ENCODE measurements at places on chromosomes 12 and 14. TPM values are rescaled to one million over a fixed set of nuclear protein-coding genes. Genes with fewer than 3 reads are reported as not detected.
A peak's percentile ranks its signal among the peaks of the same experiment; 100 is the strongest.

DNA sequence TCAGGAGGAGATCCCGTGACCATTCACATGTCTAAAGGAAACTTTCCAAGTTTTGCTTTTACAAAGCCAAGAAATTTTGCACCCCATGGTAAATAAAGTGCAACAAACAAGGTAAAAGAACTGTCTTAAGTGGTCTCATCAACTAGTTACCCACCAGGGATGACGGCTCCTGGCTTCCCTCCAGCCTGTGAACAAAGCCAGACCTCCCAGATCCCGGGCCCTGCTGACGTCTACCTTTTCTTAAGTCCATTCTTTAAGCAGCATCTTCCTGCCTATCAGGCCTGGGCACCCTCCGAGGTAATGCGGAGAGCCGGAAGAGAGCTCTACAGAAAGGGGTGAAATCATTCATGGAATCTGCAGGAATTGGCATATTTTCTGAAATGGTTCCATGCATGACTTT is 58.0 kb upstream of the DAAM1 start:
- no peak for DNase-seq
- H3K36me3 ChIP-seq = no peaks in the 10 kb centered on the region
- no peak overlapping the region for H3K27ac ChIP-seq
- H3K4me1 ChIP-seq = no peaks in the 10 kb centered on the region

GRCh38 chr12:120438495-120439198 is 734 bp downstream of the COX6A1 start:
- peaks cover 21% of the 10 kb centered on the region for H3K4me1 ChIP-seq
- peak overlapping the region; percentile 99 for H3K4me3 ChIP-seq
- no peaks in the 10 kb centered on the region for H3K27me3 ChIP-seq
- peaks cover 6% of the 10 kb centered on the region for H3K36me3 ChIP-seq
- H3K27ac ChIP-seq = peak overlapping the region; percentile 95
- no peak for DNase-seq

- peaks cover 2% of the 10 kb centered on the region for H3K36me3 ChIP-seq
- H3K27me3 ChIP-seq = no peaks in the 10 kb centered on the region
- DNase-seq = no peak
- H3K4me3 ChIP-seq = no peak overlapping the region
These were observed 17.5 kb downstream of the PNMA1 start for GRCh38 chr14:73696466-73697400.

DNA sequence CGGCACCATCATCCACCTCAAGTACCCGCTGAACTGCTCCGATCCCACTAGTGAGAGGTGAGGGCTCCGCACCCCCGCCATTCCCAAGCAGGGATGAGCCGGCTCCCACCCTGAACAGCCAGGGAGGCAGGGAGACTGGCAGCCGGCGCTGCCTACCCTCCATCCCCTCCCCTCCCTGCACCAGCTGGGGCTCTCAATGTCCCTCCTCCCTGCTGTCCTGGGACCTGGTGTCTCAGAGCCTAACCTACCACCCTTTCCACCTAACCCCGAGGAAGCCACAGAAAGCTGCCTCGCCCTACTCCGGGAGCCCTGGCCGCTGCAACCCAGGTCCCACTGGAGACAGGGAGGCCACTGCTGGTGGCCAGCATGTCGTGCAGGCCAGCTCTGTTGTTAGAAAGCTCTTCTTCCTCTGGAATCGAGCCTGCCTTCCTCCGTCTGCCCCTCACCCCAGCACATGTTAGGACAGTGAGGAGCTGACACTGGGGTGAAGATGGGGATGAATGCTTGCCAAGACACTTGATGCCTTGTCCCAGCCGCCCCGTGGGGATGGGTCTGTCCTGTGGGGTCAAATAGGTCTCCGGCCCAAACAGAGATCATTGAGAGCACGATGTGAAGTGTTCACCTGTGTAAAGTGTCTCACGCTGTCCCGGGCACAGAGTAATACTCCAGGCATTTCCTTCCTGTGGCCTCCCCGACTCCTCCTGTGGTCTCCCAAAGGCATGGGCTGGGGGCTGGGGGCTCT is 1.1 kb downstream of the PTPN6 start:
- peaks cover 40% of the 10 kb centered on the region for H3K36me3 ChIP-seq
- peak; percentile 60 for DNase-seq
- no peaks in the 10 kb centered on the region for H3K27me3 ChIP-seq
- H3K4me3 ChIP-seq = peak overlapping the region; percentile 100
- H3K4me1 ChIP-seq = peaks cover 71% of the 10 kb centered on the region

DNA sequence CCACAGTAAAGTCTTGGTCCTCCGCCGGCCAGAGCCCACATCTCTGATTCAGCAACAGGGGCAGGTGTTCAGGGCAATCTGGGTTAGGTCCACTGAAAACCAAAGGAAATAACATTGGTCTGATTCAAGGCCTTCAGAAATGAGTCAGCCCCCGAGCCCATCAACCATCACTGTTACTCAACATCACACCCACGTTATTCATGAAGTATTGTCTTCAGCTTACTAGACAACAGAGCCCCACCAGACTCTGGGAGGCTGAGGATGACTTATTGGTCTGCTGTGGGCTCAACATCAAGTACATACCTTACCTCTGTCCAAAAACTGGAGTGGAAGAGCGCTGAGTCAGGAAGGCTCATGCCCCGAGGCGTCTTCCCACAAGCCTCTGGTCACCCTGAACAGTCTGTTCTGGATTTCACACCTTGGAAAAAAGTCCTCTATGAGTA is 97.5 kb downstream of the ZFP36L1 start:
- peak overlapping the region; percentile 28 for H3K27ac ChIP-seq
- H3K4me3 ChIP-seq = peak overlapping the region; percentile 20
- H3K4me1 ChIP-seq = peaks cover 12% of the 10 kb centered on the region
- H3K27me3 ChIP-seq = peaks cover 5% of the 10 kb centered on the region
- DNase-seq = no peak

- peaks cover 22% of the 10 kb centered on the region for H3K36me3 ChIP-seq
- no peak overlapping the region for H3K4me3 ChIP-seq
- no peak overlapping the region for H3K27ac ChIP-seq
- no peaks in the 10 kb centered on the region for H3K27me3 ChIP-seq
These were observed 7.2 kb downstream of the MBIP start for GRCh38 chr14:36313206-36313605.

- no peak for DNase-seq
- peaks cover 2% of the 10 kb centered on the region for H3K27me3 ChIP-seq
- peaks cover 12% of the 10 kb centered on the region for H3K4me1 ChIP-seq
- H3K36me3 ChIP-seq = peaks cover 1% of the 10 kb centered on the region
These were observed 9.4 kb upstream of the DHRS7 start for GRCh38 chr14:60174352-60175254.

GRCh38 chr12:89559753-89560152 is 33.9 kb upstream of the POC1B start:
- no peaks in the 10 kb centered on the region for H3K27me3 ChIP-seq
- peaks cover 5% of the 10 kb centered on the region for H3K4me1 ChIP-seq
- peaks cover 10% of the 10 kb centered on the region for H3K36me3 ChIP-seq

DNA sequence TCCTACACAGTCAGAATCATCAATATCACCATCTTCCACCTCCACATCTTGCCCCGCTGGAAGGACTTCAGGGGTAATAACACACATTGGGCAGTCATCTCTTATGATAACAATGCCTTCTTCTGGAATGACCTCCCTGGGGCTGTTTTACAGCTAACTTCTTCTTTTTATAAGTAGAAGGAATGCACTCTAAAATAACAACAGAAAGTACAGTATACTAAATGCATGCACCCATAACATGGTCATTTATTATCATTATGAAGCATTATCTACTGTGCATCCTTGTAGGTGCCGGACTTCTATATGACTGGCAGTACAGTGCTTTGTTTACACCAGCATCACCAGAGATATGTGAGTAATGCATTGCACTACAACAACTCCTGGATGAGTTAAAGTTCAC is 19.0 kb upstream of the NUAK1 start:
- no peaks in the 10 kb centered on the region for H3K36me3 ChIP-seq
- DNase-seq = no peak
- no peak overlapping the region for H3K4me3 ChIP-seq
- no peaks in the 10 kb centered on the region for H3K4me1 ChIP-seq
- H3K27me3 ChIP-seq = peaks cover 12% of the 10 kb centered on the region

DNA sequence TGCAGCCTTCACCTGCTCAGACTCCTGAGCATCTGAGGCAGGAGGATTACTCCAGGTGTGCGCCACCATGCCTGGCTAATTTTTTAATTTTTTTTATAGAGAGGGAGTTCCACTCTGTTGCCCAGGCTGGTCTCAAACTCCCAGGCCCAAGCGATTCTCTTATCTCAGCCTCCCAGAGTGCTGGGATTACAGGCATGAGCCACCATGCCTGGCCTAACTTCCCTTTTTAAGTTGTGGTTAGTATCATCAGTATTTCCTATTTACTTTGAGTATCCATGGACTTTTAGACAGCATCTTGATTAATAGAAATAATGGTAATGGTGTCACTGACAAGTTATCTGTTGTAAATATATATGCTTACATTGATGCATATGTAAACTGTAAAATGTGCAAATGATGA is 116.9 kb downstream of the FGD4 start:
- H3K4me1 ChIP-seq = peaks cover 2% of the 10 kb centered on the region
- no peak for DNase-seq
- no peak overlapping the region for H3K4me3 ChIP-seq
- H3K27me3 ChIP-seq = peaks cover 9% of the 10 kb centered on the region
- no peak overlapping the region for H3K27ac ChIP-seq

EXOC3L4 gene
- total RNA-seq = not detected

GRCh38 chr14:67999705-68000384 is 180.3 kb downstream of the RAD51B start:
- no peak for DNase-seq
- no peak overlapping the region for H3K27ac ChIP-seq
- H3K4me1 ChIP-seq = no peaks in the 10 kb centered on the region
- no peak overlapping the region for H3K4me3 ChIP-seq
- H3K36me3 ChIP-seq = peaks cover 3% of the 10 kb centered on the region
- peaks cover 2% of the 10 kb centered on the region for H3K27me3 ChIP-seq

DNA sequence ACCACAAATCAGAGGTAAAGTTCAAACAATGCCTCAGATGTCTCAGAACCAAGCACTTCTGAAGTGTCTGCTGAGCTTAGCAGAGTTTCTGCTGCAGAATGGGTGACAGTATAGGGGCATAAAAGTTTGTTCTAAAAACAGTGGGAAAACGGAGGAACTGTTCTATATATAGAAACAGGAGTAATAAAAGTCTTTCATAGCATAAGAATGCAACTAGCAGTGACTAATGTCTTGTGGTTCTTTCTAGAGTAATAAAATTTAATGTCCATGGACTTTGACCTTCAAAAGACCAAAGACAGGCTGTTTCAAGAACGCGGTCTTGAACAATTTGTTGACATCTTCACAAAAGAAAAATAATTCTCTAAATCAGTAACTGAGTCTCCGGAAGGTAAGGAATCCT is 107.5 kb upstream of the FAR2 start:
- no peak overlapping the region for H3K27ac ChIP-seq
- no peaks in the 10 kb centered on the region for H3K36me3 ChIP-seq
- no peaks in the 10 kb centered on the region for H3K4me1 ChIP-seq
- H3K4me3 ChIP-seq = no peak overlapping the region
- peaks cover 6% of the 10 kb centered on the region for H3K27me3 ChIP-seq

DNA sequence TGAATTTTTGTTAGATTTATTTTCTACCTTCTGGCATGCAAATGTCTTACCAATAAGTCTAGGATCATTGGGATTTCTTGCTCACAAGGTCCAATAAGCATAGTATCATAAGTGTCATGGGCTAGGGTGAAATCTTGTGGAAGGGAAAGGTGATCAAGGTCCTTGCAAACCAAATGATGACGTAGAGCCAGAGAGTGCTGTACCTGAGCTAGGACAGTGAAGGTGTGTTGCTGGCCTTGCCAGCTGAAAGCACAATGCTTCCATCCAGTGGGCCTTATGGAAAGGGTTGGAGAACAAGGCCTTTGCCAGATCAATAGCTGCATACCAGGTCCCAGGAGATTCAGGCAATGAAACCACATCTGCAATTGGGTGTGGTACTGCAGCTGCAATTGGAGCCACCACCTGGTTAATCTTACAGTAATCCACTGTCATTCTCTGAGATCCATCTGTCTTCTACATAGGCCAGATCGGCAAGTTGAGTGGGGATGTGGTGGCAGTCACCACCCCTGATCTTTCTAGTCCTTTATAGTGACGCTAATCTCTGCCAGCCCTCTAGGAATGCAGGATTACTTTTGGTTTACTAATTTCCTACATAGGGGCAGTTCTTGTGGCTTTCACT is 208.9 kb upstream of the MYL2 start:
- H3K4me3 ChIP-seq = no peak overlapping the region
- H3K4me1 ChIP-seq = no peaks in the 10 kb centered on the region
- no peak for DNase-seq

GRCh38 chr12:117343296-117343695 is 18.1 kb downstream of the NOS1 start:
- peaks cover 2% of the 10 kb centered on the region for H3K27me3 ChIP-seq
- no peaks in the 10 kb centered on the region for H3K36me3 ChIP-seq
- H3K27ac ChIP-seq = no peak overlapping the region

TAS2R14 gene
- total RNA-seq = 2.5 TPM
